ENCODE measurements at places on chromosomes 7 and 10. TPM values are rescaled to one million over a fixed set of nuclear protein-coding genes. Genes with fewer than 3 reads are reported as not detected.

The VPS41 gene
- polyA plus RNA-seq, result 101 TPM

The ICA1 gene
- 48.9 TPM for polyA plus RNA-seq

DNA sequence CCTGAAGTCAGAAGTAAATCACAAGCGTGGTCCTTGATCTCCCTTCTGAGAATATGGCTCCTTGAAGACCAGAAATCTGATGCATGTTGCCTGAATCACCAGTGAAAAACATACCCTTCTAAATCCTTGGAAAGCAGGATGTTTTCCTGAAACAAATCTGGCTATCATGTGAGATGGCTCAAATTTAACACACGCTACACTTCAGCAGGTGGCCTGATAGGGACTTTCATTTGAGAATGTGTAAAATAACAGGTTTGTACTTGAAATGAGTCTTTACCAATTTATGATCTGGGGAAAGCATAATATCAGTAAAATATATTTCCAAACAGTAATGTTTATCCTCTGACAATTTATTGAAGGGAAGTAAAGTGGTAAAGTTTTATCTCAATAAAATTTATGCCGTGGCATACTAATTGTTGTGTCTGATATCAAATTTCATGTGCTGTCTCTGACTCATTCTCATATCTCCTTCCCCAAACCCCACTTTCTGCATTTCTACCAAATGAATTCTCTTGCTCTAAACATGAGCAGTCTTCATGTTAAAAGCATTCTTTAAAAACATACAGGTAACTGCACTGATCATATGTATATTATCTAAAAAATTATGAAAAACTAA is 17.4 kb downstream of the CYP3A4 start:
- DNase-seq, result no peak

- no peak for DNase-seq
Measured at GRCh38 chr7:159022238-159022993, 122.3 kb downstream of the VIPR2 start.

DNA sequence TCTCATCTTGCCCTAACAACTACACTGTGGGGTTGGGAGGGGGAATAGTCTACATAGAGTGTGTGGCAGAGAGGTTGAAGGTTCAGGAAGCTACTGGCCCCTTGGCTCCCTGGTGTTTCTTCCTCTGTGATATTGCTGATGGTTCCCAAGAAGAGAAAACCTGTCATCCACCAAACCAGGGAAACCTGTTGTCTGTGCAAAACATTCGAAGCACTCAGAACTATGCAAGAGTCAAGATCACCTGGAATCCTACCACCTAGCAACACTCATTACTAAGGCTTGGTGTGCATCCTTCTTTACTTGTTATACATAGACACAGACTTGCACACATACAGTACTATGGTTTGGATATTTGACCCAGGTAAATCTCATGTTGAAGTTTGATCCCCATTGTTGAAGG is 46.5 kb upstream of the MKI67 start:
- no peak for DNase-seq

Data from right lung (tissue), 10 donors.